ENCODE measurements at places on chromosomes 1 and 21.

DNA sequence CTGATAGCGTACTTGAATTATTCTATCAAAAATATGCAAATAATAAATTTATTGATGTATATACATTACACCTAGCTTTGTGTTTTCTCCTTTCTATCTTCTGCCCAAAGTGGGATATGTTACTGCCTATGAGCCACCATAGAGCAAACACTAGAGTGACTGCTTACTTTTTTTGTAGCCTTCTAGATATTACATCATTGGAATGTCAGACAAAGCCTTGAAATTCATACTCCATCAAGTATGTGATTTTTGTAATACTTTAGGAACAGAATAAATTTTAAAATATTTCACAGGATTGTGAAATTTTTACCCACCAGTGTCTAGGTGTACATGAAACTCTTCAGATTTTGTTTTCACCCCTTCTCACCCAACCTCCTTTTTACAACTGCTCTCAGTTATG is 787.6 kb downstream of the USP25 start:
- DNase-seq: no peak

- DNase-seq: no peak
These were observed 27.1 kb downstream of the CDC7 start for GRCh38 chr1:91527781-91528180.

DNA sequence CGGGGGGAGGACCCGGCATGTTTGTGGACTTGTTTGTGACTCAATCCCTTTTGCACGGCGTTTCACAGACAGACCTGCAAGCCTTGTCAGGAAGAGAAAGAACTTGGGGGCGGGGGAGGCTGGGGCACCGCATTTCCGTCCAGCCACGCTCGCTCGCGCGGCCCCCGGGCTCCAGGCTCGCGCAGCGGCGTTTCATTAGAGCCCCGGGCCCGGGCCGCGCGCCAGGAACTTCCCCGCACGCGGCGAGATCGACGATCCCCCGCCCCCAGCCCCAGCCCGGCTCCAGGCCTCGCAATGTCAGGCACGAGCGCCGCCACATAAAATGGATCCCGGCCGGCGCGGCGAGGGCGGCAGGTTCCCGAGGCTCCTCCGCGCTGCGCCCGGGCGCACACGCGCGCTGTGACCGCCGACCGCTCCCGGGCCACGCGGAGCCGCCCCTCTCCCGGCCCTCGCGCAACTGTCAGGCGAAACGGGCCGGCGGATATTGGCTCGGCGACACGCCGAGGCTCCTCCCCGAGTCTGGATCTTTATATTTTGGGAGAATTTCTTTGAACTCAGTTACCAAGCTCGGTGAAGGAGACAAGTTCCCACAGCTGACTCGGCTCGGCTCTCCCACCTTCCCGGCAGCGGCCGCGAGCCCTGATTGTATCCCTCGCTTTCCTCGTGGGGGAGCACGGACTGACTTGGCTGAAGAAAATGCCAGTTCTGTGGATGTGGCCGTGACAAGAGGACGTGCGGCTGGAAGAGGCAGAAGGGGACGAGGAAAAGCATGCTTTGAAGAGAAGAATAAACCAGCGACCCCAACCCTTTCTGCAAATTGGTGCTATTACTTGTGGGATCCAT is at the start of gene KIF26B:
KIF26B (plus strand) TSS at position 557 of the 843 bp plus-strand sequence. CDS start 440 bp downstream, outside the sequence.
- DNase-seq: no peak

GRCh38 chr1:239505094-239505493 is 118.7 kb downstream of the CHRM3 start:
- DNase-seq: no peak

DNA sequence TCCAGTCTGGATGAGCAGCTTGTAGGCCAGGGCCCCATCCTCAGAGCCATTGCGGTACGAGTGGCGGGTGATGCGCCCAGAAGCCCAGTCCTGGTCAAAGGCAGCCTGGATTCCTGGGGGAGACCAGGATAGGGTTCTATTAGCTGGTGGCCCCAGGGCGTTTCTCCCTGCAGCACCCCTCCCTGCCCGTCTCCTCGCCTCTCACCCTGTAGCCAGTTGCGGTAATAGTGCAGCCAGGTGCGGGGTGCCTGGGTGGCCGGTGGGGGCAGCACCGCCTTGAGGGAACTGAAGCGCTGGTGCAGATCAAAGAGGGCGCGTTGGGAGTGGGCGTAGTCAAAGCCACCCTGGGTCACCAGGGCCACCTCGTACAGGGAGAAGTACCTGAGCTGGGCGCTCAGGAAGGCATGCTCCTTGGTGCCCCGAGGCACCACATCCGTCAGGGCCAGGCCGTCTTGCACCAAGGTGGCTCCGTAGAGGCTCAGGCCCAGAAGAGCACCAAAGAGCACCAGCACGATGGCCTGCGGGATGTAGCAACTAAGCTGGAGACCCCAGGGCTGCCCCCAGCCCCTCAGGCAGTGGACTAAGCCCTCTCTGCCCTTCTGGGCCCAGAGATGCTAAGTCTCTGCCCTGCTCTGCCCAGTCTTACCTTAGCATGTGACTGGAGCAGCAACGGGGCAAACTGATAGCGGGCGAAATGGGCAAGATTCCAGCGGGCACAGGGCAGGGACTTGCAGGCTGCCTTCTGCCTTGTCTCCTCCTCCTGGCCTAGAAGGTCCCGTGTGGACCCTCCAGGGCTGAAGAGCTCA is 15.7 kb downstream of the PTCH2 start:
- no peak for DNase-seq

DNA sequence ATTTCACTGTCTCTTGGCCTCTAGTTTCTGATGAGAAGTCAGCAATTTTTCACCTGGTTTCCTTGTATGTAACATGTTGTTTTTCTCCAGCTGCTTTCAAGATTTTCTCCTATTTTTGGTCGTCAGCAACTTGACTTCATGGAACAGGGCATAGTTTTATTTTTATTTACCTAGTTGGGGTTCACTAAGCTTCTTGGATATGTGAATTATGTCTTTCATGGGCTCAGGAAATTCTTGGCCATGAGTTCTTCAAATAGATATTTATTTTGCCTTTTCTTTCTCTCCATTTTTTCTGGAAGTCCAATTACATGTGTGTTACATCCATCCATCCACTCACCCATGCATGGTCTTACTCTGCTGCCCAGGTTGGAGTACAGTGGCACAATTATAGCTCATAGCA is 13.7 kb downstream of the SDHB start:
- no peak for DNase-seq

DNA sequence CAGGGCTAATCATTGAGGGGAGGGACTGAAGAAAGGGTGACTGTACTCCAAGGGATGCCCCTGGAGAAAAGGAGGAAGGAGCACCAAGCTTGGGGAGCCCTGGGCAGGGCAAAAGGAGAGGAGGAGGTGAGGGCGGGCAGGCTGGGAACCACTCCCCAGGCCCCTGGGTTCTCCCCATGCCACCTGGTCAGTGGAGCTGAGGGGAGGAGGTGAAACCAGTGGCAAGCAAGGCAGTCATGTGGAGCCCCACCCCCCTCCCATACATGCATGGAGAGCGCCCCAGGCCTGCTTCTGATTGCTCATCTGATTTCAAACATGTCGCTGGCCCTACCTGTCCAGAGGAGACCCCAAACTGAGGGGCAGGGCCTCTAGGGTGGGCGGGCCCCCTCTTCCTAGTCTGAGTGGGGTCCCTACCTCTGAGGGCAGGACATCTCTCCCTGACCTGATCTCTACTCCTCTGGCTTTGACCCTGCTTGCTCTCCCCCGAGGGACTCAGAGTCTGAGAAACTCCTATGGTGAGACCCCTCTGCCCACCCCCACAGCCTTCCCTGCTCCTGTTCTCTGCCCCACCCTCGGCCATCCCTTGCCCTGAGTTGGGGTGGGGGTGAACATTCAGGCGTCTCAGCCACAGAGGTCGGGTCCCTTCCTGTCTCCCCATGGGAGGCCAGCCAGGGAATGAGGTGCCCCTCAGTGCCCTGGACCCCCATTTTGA is 18.6 kb downstream of the INSRR start:
- no peak for DNase-seq

- no peak for DNase-seq
These were observed 5.0 kb upstream of the KMO start for GRCh38 chr1:241527146-241527545.

DNA sequence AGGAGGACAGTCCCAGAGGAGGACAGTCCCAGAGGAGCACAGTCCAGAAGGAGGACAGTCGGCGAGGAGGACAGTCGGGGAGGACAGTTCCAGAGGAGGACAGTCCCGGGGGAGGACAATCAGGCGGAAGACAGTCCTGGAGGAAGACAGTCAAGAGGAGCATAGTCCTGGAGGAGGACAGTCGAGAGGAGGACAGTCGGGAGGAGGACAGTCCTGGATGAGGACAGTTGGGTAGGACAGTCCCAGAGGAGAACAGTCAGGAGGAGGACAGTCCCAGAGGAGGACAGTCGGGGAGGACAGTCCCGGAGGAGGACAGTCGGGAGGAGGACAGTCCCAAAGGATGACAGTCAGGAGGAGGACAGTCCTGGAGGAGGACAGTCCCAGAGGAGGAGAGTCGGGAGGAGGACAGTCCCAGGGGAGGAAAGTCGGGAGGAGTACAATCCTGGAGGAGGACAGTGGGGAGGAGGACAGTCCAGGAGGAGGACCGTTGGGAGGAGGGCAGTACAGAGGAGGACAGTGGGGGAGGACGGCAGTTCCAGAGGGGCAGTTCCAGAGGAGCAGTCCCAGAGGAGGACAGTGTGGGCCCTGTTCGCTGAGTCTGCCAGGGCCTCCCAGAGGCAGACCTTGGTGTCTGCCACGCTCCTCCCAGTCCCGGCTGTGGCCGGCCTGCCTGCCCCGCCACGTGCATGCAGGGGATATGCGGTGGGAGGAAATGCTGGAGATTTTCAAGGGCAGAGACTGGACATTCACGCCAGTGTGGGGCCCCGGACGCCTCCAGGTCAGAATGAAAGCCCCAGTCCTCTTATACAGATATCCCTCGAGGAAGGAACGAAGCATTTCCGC is 183.8 kb upstream of the ARHGEF16 start:
- no peak for DNase-seq

GRCh38 chr1:194476872-194477271 is 1290.5 kb upstream of the B3GALT2 start:
- no peak for DNase-seq

DNA sequence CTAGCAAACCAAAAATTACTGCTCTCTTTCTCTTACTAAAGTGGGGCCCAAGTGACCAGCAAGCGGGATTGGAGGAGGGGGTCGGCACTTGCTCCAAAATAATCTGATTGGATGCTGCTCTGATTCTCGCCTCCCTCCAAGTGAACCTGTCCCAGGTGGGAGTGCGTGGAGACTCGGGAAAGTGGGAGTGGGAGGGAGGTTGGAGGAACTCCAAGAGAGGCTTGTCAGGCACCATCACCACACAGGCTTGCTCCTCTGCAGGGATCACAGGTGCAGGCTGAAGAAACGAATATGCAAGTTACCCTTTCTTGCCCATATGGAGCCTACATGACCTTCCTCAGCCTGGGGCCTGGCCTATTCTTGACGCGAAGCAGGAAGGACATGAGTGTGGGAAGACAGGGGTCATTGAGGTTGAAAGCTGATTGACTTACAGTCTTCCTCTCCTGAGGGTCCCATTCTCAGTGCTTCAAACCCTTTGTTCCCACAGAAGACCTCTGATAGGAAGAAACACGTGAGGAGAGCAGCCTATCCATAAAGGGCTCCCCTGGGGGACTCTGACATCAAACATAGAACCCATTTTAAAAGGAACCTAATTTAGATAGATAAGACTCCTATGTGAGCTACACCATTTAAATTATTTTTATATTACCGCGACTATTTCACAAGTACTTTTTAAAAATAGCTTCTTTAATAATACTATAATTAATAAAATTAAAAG is 14.2 kb downstream of the RGS8 start:
- no peak for DNase-seq

DNA sequence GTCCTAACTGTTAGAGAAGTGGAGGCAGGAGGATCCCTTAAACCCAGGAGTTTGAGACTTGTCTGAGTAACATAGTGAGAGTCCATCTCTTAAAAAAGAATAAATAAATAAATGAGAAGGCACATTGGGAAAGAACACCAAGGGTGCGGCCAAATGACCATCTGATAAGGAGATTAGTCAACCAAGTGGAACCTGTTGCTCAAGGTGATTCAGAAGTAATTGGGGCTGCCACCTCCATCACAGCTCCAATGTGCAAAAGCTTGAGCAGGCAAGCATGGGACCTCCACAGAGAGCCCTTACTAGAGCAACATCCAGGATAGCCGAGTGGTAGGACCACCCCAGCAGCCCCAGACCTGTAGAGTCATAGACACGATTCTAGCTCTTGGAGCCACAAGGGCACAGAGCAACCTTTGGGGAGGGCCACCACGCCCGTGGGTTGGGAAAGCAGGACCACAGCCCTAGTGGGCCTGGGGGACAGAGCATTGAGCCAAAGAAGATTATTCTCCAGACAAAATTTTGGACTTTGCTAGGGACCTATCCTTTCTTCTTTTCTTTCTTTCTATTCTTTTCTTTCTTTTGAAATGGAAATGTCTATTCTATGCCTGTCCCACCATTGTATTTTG is 40.9 kb downstream of the KCNK1 start:
- no peak for DNase-seq

DNA sequence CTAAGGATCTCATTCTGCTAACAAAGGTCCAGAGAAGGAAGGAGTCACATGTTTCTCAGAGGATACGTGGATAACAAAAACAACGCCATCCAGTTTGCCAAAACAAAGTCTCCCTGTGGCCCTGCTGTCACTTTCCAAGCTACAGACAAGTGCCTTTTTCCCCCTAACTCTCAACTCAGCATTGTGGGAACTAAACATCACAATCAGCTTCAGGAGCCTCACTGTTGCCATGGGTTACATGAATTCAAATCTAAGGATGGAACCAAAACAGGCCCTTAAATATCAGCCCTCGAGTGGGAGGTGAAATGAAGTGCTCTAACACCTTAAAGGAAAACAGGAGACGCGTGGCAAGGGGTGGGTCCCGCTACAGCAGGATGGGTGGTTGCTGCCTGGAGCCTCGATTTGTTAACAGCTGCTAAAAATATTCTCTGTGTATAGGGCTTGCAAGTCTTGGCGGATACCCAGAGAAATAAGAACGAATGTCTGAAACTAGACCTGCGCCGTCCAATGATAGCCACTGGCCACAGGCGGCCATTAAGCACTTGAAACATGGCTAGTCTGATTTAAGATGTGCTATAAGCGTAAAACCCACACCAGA is 66.4 kb upstream of the SOD1 start:
- no peak for DNase-seq

DNA sequence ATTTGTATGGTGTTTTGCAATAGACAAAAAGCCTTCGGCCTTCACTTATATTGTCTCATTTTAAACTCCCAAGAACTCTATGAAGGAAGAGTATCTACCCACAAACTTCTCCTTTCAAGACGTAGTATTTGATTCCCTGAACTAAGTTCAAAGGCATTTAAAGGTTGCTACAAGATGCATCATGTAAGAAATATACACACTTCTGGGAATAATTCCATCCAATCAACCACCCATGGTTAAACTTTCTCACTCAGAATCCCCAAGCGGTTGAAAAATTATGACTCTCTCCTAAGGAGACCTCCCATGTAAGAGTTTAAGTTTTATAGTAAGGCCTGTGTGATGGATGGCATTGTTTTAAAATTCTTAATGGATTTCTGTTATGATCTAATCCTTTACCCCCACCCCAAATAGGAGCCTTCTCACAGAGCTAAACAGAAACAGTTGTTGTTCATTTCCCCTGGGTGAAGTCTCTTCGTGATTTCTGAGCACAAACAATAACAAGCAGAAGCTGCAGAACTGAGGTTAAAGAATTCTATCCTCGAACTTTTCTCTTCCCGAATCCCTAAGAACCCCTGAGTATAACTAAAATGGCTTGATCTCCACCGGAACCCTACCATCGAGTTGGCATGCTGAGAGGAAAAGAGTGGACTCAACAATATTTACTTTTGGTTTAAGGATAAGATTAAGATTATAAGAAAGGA is 185.0 kb downstream of the TGFBR3 start:
- DNase-seq: no peak

GRCh38 chr1:224623743-224624333 is 7.7 kb downstream of the CNIH3 start:
- DNase-seq: peak; percentile 77

- DNase-seq: peak; percentile 19
These were observed 27.5 kb upstream of the SLC30A1 start for GRCh38 chr1:211606332-211606913.

All from CD4-positive, alpha-beta T cell treated with Interferon alpha-2 for 1 hour (primary cell).